AG04450 (cell line): ENCODE measurements at places on chromosomes 12 and 14.

GRCh38 chr12:110928700-110929099 lies 8.3 kb upstream of the MYL2 start:
- no peak for DNase-seq

GRCh38 chr14:72856530-72857266 lies 37.2 kb downstream of the DPF3 start:
- no peak for DNase-seq

- no peak for DNase-seq
Observed at GRCh38 chr12:132287391-132288238, 41.8 kb downstream of the GALNT9 start.

DNA sequence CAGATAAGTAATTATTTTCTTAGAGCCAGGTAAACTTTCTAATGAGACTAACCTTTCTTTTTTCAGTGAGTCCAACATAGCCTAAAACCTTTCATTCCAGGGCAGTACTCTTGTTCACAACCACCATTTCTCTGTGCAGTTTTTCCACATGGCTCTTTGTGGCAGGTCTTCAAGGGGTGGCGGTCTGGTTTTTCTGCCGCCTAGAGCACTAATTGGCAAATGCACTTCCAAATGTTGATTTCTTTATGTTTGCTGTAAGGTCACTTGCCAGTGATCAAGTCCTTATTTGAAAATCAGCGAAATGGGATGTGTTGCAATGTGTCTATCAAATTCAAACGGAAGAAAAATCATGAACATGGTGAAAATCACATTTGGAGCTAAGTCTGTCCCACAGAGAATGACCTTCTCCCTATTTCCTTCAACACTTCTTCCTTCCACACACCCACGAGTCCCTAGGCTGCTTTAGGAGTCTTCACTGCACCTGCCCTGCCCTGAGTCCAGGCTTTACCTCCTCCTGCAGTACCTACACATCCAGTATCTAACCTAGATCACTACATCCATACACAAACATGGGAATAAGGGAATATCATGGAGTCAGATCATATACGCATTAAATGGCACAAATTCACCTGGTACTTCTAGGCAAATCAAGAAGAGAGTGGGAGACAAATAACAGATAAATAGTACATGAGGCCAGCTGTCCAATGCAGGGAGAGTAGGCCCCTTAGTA lies 1.9 kb downstream of the SRGAP1 start:
- DNase-seq, result no peak

DNA sequence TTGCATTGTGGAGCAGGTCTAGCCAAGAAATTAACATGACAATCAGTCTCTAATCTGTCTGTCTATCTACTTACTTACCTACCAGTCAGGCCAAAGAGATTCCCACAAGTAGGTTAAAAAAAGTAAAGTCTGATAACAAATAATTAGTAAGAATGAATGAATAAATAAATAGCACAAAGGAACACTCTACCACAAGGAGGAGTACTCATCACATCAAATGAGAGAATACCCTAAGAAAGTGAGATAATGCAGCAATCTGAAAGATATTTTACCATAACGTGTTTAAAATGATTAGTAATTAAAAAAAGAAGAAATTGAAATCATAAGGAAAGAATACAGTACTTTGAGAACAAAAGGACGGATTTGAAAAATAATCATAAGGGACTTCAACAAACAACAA lies 187.2 kb downstream of the SYNE2 start:
- DNase-seq, result peak; percentile 10

GRCh38 chr14:76019676-76020075 lies 34.1 kb downstream of the IFT43 start:
- no peak for DNase-seq

- DNase-seq, result no peak
Observed at GRCh38 chr12:1252758-1253157, 261.7 kb downstream of the ERC1 start.

- DNase-seq, result no peak
Observed at GRCh38 chr12:68455691-68456345, 123.7 kb upstream of the MDM1 start.

DNA sequence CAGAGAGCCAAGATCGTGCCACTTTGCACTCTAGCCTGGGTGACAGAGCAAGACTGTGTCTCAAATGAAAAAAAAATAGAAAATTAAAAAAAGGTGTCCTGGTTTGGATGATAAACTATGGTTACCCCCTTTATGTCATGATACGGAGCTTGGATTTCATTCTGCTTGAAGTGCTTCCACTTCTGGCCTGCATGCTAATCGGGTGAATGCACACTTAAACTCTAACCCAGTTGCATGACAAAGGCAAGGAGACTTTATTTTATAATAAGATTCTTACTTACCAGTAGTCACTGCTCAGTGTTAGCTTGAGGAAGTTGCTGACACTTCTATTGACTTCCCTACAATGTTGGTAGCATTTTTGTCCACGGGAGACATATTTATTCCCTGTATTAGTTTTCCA lies 24.3 kb downstream of the CFAP54 start:
- DNase-seq, result no peak

GRCh38 chr14:103296987-103297386 lies 37.0 kb upstream of the EIF5 start:
- DNase-seq, result no peak
